ENCODE measurements at places on chromosomes 6 and 20.

- DNase-seq = no peak
Measured at GRCh38 chr6:42150254-42150653, 7.8 kb upstream of the C6orf132 start.

GRCh38 chr6:160132297-160132637 is 10.7 kb downstream of the SLC22A1 start:
- DNase-seq = no peak

GRCh38 chr20:33948480-33948879 is 45.2 kb upstream of the RALY start:
- DNase-seq = no peak

GRCh38 chr6:83709748-83710050 is 798 bp upstream of the SNAP91 start:
- DNase-seq = no peak

- DNase-seq = no peak
Measured at GRCh38 chr6:117938311-117938995, 31.4 kb downstream of the SLC35F1 start.

- no peak for DNase-seq
Measured at GRCh38 chr6:163635731-163636364, 221.3 kb downstream of the QKI start.
